ENCODE measurements at places on chromosomes 5 and 9.
A peak's percentile ranks its signal among the peaks of the same experiment; 100 is the strongest.

GRCh38 chr5:63125862-63126261 is 547.2 kb downstream of the LRRC70 start:
- DNase-seq, result no peak

GRCh38 chr9:115691693-115692092 is 461.9 kb upstream of the PAPPA start:
- DNase-seq, result no peak

GRCh38 chr9:5563886-5564285 is 53.6 kb downstream of the PDCD1LG2 start:
- no peak for DNase-seq

DNA sequence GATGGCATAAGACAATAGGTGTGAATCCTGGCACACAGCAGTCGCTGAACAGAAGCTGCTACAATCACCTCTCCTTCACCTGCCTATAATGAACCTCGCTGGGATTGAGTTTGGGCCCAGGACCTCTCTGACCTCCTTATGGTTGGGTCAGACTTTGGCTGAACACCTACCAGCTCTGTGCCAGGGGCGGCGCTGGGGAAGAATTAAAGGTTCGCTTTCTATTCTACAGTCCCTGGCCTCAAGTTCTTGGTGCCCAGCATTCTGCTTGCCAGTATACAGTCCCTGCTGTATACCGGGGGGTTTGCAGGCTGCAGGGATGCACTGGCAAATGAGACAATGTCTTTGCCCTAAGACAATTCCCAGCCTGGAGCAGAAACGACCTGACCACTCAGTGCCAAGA is 895 bp upstream of the STRBP start:
- DNase-seq, result no peak

- peak; percentile 32 for DNase-seq
These were observed 91.1 kb upstream of the STARD4 start for GRCh38 chr5:111603446-111603827.

DNA sequence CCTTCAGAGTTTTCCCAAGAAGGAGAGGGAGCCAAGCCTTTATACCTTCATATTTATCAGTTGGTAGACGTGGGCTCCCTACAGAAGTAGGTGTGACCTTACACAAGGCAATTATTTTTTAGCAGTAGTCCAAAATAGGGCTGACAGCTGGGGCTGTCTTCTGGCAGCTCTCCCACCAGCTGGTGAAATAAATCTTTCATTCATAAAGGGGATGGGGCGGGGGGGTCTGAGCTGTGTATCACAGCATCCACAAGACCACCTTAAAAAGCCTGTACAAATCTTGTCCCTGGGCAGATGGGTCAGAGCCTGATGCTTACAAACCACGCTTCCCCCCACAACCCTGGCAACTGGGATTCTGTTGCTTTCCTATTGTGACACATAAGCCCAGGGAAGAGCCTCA is 19.7 kb downstream of the CSF2 start:
- DNase-seq, result no peak

DNA sequence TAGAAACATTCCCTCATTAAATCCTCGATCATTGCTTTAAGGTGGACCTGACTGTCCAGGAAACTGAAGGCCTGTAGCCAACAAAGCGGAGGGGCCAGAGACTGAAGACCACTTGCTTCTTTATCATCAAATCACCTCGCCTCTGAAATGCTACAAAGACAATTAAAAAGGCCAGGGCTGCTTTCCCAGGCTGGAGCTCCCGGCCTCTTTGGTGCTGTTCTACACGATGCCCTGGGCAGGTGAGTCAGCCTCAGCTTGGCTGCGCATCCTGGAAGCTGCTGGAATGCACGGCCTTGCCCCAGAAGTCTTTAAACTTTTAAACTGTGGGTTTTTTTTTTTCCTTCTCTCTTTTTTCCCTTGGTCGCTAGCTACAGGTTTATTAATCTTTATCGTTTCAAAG is 46.5 kb downstream of the SH3PXD2B start:
- no peak for DNase-seq

DNA sequence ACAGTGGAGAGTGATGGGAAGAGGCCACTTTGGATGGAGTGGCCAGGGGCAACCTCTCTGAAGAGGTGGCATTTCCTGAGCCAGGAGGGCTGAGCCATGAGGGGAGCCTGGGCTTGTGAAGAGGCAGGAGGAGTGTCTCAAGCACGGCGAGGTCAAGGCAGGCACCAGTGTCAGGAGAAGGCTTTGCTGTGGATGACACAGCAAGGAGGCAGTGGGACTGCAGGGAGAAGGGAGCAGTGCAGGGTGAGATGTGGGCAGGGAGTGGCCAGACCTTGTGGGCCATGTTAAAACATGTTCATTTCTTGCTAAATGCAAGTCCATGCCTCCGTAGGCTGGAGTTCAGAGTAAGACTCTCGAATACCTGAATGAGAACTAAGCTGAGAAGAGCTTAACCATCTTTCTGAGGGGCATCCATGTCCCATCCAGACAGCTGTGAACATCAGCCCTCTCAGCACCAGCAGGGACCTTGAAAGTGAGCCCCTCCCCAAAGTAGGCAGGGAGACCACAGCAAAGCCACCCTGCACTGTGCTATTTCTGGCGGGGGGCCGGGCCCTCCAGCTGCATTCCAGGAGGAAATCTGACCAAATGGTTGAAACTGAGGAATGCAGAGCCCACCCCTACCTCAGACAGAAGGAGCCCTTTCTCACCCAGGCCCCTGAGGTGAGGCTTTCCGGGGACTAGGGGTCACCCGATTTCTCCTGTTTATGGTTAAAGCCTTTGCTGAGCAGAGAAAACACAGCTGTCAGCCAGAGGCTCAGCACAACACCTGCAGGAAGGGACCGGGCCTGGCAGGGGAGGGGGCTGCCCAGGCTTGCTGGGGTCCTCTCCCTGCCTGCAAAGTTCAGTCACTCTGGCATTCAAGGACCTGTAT is 16.1 kb upstream of the ARSI start:
- no peak for DNase-seq
